Fibroblast of villous mesenchyme (primary cell): ENCODE measurements at places on chromosomes 1 and 21.

GRCh38 chr1:201311356-201312011 is 28.2 kb downstream of the PKP1 start:
- no peak for DNase-seq

DNA sequence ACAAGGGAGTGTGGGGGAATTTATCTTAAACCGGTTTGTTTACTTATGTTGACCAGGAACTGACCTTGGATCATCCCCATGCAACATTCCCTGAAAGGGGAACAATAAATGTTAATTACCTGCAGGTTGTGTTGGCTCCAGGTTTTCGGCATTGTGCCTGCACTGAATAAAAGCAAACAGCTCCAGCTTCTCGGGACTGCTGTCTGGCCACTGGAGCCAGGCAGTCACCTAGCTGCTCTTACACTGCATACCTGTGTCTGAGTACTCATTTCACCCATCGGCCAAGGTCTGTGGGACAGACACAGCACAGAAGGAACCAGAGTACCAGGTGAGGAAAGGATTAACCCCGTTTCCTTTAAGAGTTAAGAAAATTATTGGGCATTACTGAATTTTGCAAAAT is 32.7 kb upstream of the CTBS start:
- no peak for DNase-seq

DNA sequence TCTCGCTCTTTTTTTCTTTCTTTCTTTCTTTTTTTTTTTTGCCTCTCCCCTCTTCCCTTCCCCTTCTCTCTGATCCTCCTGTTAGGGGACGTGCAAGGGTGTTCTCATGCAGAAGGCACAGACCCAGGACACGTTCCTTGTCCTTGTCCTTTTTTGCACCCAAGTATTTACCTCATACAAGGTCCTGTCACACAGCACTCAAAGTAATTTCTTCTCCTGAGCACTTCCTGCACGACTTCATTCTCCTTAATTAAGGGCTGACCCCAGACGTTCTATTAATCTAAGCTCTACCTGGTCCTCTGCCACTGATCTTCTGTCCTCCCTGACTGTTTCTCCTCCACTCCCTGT is 424 bp upstream of the PCNX2 start:
- DNase-seq: no peak

DNA sequence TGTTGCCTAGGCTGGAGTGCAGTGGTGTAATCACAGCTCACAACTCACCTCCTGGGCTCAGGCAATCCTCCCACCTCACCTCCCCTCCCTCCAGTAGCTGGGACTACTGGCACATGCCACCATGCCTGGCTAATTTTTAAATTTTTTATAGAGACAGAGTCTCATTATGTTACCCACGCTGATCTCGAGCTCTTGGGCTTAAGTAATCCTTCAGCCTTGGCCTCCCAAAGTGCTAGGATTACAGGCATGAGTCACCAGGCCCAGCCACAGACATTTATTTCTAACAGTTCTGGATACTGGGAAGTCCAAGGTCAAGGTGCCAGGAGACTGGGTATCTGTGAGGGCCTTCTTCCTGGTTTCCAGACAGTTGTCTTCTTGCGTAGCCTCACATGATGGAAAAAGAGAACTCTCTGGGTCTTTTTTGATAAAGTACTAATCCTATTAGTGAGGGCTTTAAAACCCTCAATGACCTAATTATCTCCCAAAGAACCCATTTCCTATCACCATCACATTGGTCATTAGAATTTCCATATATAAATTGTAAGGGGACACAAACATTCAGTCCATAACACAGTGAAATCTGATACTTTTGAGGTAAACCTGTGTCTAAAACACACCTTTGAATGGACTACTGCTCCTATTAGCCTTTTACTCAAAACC is 67.9 kb downstream of the PHACTR4 start:
- peak; percentile 90 for DNase-seq

- DNase-seq: peak; percentile 3
These were observed 126.9 kb downstream of the ESRRG start for GRCh38 chr1:216596281-216596862.

- DNase-seq: no peak
These were observed 204.7 kb upstream of the RGS18 start for GRCh38 chr1:191953526-191953925.
